Osteocyte (in vitro differentiated cells): ENCODE measurements at places on chromosomes 11 and 22. TPM values are rescaled to one million over a fixed set of nuclear protein-coding genes. Genes with fewer than 3 reads are reported as not detected.

- H3K27me3 ChIP-seq = no peaks in the 10 kb centered on the region
- no peak for DNase-seq
- H3K4me3 ChIP-seq = no peak overlapping the region
- no peak overlapping the region for H3K27ac ChIP-seq
- H3K4me1 ChIP-seq = peaks cover 19% of the 10 kb centered on the region
- H3K36me3 ChIP-seq = no peaks in the 10 kb centered on the region
Observed at GRCh38 chr11:26621132-26621531, 49.1 kb upstream of the MUC15 start.

DNA sequence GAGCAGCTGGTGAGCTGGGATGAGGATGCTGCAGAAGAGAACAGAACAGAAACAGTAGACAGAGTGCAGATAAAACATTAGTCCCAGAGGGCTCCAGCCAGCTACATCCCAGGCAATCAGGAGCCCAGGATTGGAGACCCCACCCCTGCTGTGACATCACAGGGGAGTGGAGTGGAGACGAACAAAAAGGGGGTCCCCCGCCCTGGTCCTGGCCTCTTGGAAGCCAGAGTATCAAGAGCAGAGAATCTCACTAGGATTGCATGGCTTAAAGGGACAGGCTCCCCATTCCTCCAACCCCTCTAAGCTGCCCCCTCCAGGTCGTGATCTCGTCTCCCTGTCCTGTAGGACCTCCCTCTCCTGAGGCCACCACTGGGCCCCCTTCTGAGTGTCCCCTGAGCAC lies at the start of gene P2RX3:
Gene P2RX3 (plus strand): TSS at position 211 of the 400 bp plus-strand sequence. CDS start 199 bp downstream, outside the sequence.
- no peak for DNase-seq
- H3K4me1 ChIP-seq = peaks cover 24% of the 10 kb centered on the region
- no peak within 1 kb of the TSS for H3K27ac ChIP-seq
- no peaks in the 10 kb centered on the region for H3K36me3 ChIP-seq
- no peak within 1 kb of the TSS for H3K4me3 ChIP-seq

- peaks cover 12% of the 10 kb centered on the region for H3K36me3 ChIP-seq
- H3K4me3 ChIP-seq = no peak overlapping the region
- no peak for DNase-seq
- no peak overlapping the region for H3K27ac ChIP-seq
- peaks cover 17% of the 10 kb centered on the region for H3K4me1 ChIP-seq
- H3K27me3 ChIP-seq = no peaks in the 10 kb centered on the region
Observed at GRCh38 chr11:69552951-69553350, 71.5 kb downstream of the LINC01488 start.

- peaks cover 26% of the 10 kb centered on the region for H3K4me1 ChIP-seq
- H3K27ac ChIP-seq = peak overlapping the region; percentile 99
- peaks cover 19% of the 10 kb centered on the region for H3K36me3 ChIP-seq
- DNase-seq = no peak
- H3K4me3 ChIP-seq = peak overlapping the region; percentile 98
- no peaks in the 10 kb centered on the region for H3K27me3 ChIP-seq
Observed at GRCh38 chr22:37848587-37849088, 581 bp upstream of the EIF3L start.

GRCh38 chr11:94873916-94874540 lies 99.3 kb downstream of the CWC15 start:
- H3K27ac ChIP-seq = peak overlapping the region; percentile 6
- no peaks in the 10 kb centered on the region for H3K27me3 ChIP-seq
- H3K4me1 ChIP-seq = peaks cover 28% of the 10 kb centered on the region
- no peak overlapping the region for H3K4me3 ChIP-seq

DNA sequence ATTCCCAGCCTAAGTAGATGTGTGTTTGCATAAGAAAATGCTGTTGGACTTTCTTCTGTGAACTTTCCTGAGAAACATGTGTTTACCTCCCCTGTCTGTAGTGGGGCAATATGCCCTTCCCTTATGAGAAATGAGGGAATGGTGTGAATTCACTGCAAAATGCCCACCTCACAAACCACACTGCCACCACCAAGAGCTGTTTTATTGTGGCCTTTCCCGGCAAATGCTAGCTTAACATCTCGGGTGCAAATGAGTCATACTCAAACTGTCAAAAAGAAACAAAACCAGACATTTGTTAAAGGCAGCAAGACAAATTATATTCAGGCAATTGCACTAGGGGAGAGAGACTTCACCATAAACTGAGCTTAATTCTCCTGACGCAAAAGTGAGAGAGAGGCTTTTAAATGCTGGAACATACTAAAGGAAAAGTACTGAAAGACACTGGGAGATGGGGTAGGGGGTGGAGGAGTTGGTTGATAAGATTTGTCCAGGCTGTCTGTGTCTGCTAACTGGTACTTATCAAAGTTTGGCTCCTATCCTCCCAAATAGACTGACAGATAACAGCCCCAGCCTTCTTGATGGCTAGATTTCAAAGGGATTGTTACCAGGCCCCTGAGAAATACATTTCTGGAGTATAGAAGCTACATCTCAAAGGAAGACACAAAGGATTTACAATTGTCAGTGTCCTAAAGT lies 70.9 kb upstream of the OR5AK2 start:
- no peak overlapping the region for H3K27ac ChIP-seq
- H3K4me3 ChIP-seq = no peak overlapping the region
- no peaks in the 10 kb centered on the region for H3K36me3 ChIP-seq
- no peaks in the 10 kb centered on the region for H3K27me3 ChIP-seq
- no peak for DNase-seq
- H3K4me1 ChIP-seq = no peaks in the 10 kb centered on the region

- H3K36me3 ChIP-seq = peaks cover 39% of the 10 kb centered on the region
- H3K4me1 ChIP-seq = peaks cover 22% of the 10 kb centered on the region
- peaks cover 2% of the 10 kb centered on the region for H3K27me3 ChIP-seq
Observed at GRCh38 chr11:114190630-114191029, 105.6 kb upstream of the NNMT start.

- no peaks in the 10 kb centered on the region for H3K27me3 ChIP-seq
- H3K27ac ChIP-seq = peak overlapping the region; percentile 52
- DNase-seq = no peak
- peaks cover 54% of the 10 kb centered on the region for H3K36me3 ChIP-seq
- H3K4me1 ChIP-seq = peaks cover 16% of the 10 kb centered on the region
Observed at GRCh38 chr11:11931461-11932055, 76.9 kb downstream of the DKK3 start.

CHRNA10 gene
- 0.94 and 1.1 TPM in 2 replicates for total RNA-seq

MOGAT2 gene
- total RNA-seq = not detected in 2 replicates

RFPL3 gene
- not detected in 2 replicates for total RNA-seq

YPEL4 gene
- 0.24 and 0.35 TPM in 2 replicates for total RNA-seq
